Activated CD8-positive, alpha-beta T cell treated with anti-CD3 and anti-CD28 coated beads, Interleukin-2, amount 10 ng/mL, durations not matched to agents 7 days and 5 days (primary cell): ENCODE measurements at places on chromosomes 3 and 15. TPM values are rescaled to one million over a fixed set of nuclear protein-coding genes. Genes with fewer than 3 reads are reported as not detected.

Gene SLC22A13
- total RNA-seq, result 1.0 TPM

Gene GABPB1
- 33.5 TPM for total RNA-seq

Gene PIAS1
- 40.6 TPM for total RNA-seq

DNA sequence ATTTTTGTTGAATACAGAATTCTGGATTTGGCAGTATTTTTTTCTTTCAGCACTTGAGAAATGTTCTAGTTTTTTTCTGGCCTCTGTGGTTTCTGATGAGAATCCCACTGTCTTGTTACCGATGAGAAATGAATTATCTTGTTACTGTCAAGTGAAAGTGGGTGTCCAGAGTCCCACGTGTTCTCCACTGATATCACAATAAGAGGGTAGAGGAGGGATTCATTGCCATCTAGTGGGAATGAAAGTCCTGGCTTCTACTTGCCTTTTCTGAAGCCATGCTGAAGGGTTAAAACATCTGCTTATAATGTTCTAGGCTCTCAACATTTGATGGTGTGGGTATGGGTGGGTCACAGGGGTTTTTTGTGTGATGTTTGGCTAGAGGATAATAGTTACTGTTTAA lies 66.1 kb downstream of the SEC22A start:
- no peak for DNase-seq
- no peaks in the 10 kb centered on the region for H3K27me3 ChIP-seq
- peaks cover 17% of the 10 kb centered on the region for H3K36me3 ChIP-seq
- H3K4me3 ChIP-seq, result no peak overlapping the region

- no peak for DNase-seq
- peaks cover 33% of the 10 kb centered on the region for H3K4me1 ChIP-seq
- no peak overlapping the region for H3K27ac ChIP-seq
- no peaks in the 10 kb centered on the region for H3K27me3 ChIP-seq
Observed at GRCh38 chr15:31446546-31446945, 119.9 kb downstream of the KLF13 start.

Gene ROBO2
- not detected for total RNA-seq

Gene SNTN
- not detected for total RNA-seq

Gene RPUSD2
- 14.1 TPM for total RNA-seq

- H3K4me3 ChIP-seq, result no peak overlapping the region
- no peak overlapping the region for H3K27ac ChIP-seq
- no peaks in the 10 kb centered on the region for H3K36me3 ChIP-seq
- no peaks in the 10 kb centered on the region for H3K27me3 ChIP-seq
- no peaks in the 10 kb centered on the region for H3K4me1 ChIP-seq
Observed at GRCh38 chr3:29397406-29397805, 116.5 kb downstream of the RBMS3 start.

- H3K27ac ChIP-seq, result peak overlapping the region; percentile 76
- no peaks in the 10 kb centered on the region for H3K27me3 ChIP-seq
- H3K4me3 ChIP-seq, result no peak overlapping the region
- DNase-seq, result no peak
- no peaks in the 10 kb centered on the region for H3K36me3 ChIP-seq
Observed at GRCh38 chr3:128326051-128326823, 140.5 kb downstream of the DNAJB8 start.

Gene CSPG4
- not detected for total RNA-seq

Gene ZNF770
- total RNA-seq, result 34.0 TPM

GRCh38 chr15:27027229-27027628 lies 56.2 kb downstream of the GABRG3 start:
- H3K27ac ChIP-seq, result no peak overlapping the region
- DNase-seq, result no peak
- H3K4me3 ChIP-seq, result no peak overlapping the region
- no peaks in the 10 kb centered on the region for H3K36me3 ChIP-seq
- no peaks in the 10 kb centered on the region for H3K27me3 ChIP-seq
- H3K4me1 ChIP-seq, result no peaks in the 10 kb centered on the region

Gene VIPR1
- 9.1 TPM for total RNA-seq

DNA sequence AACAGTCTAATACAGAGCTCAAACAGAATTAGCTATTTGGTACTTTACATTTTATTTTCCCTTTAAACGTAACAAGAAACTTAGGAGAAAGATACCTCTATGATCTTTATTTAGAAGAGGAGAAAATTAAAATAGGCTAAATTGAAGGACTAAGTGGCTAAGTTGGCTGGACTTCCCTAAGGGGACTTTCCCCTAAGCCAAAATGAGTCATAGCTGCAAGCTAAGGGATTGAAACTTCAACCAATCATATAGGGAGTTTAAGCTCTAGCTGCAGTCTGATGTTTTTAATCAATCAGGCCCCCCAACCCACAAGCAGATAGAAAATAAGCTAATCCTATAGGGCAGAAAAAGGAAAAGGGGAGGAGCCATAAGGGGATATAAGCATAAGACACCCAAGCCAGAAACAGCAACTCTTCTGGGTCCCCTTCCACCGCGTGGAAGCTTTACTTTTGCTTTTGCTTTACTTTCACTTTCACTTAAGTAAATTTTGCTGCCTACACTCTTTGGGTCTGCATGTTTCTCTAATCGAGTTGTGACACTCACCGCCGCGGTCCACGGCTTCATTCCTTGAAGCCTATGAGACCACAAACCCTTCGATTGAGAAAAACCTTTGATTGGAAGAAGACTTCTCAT lies 1108.5 kb upstream of the EPHA6 start:
- no peaks in the 10 kb centered on the region for H3K27me3 ChIP-seq
- H3K4me1 ChIP-seq, result peaks cover 2% of the 10 kb centered on the region
- no peak overlapping the region for H3K27ac ChIP-seq

Gene DAZL
- not detected for total RNA-seq

Gene WDR93
- total RNA-seq, result not detected

Gene FSIP1
- total RNA-seq, result 1.0 TPM

Gene MORC1
- total RNA-seq, result not detected

- no peaks in the 10 kb centered on the region for H3K36me3 ChIP-seq
- peak; percentile 35 for DNase-seq
- peaks cover 10% of the 10 kb centered on the region for H3K4me1 ChIP-seq
- H3K27me3 ChIP-seq, result peaks cover 27% of the 10 kb centered on the region
Observed at GRCh38 chr15:67366904-67367303, 112.3 kb downstream of the IQCH start.

Gene RETNLB
- total RNA-seq, result not detected

DNA sequence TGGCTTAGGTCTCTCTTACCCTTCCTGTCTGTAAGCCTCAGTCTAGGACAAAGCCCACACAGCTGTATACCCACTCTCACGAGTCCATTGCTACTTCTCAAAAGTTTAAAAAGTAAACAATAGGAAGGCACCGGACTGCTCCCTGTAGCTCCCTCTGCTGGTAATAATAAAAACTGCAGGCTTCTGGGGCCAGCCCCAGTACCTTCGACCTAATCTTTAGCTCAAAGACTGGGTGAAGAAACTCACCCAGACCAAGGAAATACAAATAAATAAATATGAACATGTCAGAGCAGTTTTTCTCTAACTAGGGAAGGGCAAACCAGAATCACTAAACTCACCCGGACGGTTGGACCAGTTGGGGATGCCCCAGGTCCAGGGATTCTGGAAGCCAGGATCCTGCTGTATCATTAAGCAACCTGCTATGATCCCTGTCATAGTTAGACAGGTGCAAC lies 5.0 kb downstream of the FAM219B start:
- DNase-seq, result peak; percentile 76
- no peak overlapping the region for H3K4me3 ChIP-seq
- H3K27me3 ChIP-seq, result no peaks in the 10 kb centered on the region
- peaks cover 48% of the 10 kb centered on the region for H3K4me1 ChIP-seq

GRCh38 chr15:63791228-63791627 lies 42.5 kb downstream of the HERC1 start:
- H3K36me3 ChIP-seq, result peaks cover 10% of the 10 kb centered on the region
- peaks cover 16% of the 10 kb centered on the region for H3K4me1 ChIP-seq
- no peak for DNase-seq
- no peaks in the 10 kb centered on the region for H3K27me3 ChIP-seq
- H3K27ac ChIP-seq, result no peak overlapping the region
- no peak overlapping the region for H3K4me3 ChIP-seq

Gene FBXO40
- not detected for total RNA-seq

Gene SERPINI2
- total RNA-seq, result not detected

Gene CYFIP1
- total RNA-seq, result 8.8 TPM

Gene CHRNA5
- total RNA-seq, result 2.7 TPM

Gene PRR23A
- not detected for total RNA-seq

DNA sequence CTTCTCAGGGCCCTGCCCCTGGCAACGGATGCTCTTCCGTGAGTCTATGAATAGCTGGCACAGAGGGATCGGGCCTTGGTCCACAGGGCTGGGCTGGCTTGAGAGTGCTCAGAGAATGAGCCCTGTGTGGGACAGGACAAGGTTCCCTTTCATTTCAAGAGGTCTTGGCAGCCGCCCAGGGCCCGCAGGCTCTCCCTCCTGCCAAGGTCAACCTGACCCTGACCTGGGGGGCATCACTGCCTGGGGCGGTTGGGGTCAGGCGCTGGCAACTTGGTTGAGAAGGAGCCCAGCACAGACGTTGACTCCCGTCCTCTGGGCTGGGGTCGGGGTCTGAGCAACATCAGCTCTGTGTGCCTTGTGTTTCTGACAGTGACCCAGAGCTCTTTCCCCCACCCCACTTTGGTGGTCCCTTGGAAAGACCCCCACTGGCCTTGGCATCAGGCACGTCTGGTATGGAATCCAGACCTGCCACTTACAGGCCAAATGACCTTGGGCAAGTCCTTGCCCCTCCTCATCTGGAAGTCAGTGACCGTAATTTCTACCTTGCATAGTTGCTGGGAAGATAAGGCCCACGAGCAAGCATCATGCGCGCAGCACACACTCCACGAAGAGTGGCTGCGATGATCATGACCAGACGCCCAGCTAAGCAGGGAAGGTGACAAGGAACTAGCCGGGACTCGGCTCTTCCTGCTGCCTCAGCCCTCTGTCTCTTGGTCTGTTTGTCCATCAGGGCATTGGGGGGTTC lies 36.4 kb downstream of the EPHB3 start:
- peaks cover 25% of the 10 kb centered on the region for H3K27me3 ChIP-seq
- no peaks in the 10 kb centered on the region for H3K36me3 ChIP-seq
- no peak overlapping the region for H3K4me3 ChIP-seq
- DNase-seq, result no peak

Gene SKOR1
- total RNA-seq, result 0.21 TPM

DNA sequence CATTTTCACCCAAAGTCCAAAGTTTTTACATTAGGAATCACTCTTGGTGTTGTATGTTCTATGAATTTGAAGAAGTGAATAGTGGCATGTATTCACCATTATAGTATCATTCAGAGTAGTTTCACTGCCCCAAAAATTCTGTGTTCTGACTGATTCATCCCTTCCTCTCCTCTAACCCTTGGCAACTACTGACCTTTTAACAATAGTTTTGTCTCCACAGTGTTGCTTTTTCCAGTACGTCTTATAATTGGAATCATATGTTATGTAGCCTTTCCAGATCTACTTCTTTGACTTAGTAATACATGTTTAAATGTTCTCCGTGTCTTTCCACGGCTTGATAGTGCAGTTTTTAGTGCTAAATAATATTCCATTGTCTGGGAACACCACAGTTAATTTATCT lies 379.0 kb upstream of the SGO1 start:
- H3K27ac ChIP-seq, result no peak overlapping the region
- H3K4me1 ChIP-seq, result no peaks in the 10 kb centered on the region
- no peak for DNase-seq
- no peaks in the 10 kb centered on the region for H3K36me3 ChIP-seq
- H3K4me3 ChIP-seq, result no peak overlapping the region
- H3K27me3 ChIP-seq, result no peaks in the 10 kb centered on the region

DNA sequence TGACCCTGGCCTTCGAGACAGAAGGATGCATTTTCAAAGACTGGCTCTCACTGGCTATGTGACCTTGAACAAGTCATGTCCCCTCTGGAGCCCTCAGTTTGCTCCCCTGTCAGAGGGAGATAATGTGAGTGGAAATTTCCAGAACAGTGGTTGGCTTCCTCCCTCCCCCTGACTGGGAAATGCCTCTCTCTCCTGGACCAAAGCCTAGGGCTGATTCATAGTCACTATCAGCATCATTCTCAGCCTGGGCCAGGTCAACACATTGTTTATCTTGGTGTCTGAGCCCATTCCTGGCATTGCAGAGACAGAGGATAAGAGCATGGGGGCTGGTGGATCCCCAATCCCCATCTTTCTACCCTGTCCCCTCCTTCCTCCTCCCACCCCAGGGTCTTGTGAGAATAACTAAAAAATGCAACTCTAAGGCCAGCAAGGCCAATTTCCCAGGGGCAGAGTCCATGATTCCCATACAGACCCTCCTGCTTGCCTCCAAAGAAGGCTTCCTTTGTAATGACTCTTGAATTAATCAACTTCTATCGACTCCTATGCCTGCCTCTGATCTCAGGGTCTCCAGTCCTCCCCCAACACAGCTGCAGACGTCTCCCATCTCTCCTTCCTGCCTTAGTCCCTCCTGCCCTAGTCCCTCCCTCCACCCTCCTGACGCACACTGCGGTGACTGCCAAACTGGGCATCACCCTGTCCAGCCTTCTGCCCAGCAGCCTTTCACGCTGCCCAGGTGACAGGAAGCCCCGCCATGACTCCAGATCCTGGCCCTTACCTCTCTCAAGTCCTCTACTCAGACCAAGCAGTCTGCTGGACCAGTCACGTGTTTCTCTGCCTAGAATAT lies 35.4 kb upstream of the CORO2B start:
- no peak overlapping the region for H3K4me3 ChIP-seq
- H3K27me3 ChIP-seq, result peaks cover 41% of the 10 kb centered on the region
- no peaks in the 10 kb centered on the region for H3K4me1 ChIP-seq

Gene SEMA3G
- 0.21 TPM for total RNA-seq

GRCh38 chr15:71651750-71652186 lies 158.6 kb upstream of the NR2E3 start:
- H3K4me3 ChIP-seq, result no peak overlapping the region
- no peaks in the 10 kb centered on the region for H3K4me1 ChIP-seq
- peaks cover 12% of the 10 kb centered on the region for H3K27me3 ChIP-seq
- H3K36me3 ChIP-seq, result no peaks in the 10 kb centered on the region

- no peaks in the 10 kb centered on the region for H3K36me3 ChIP-seq
- H3K27me3 ChIP-seq, result peaks cover 12% of the 10 kb centered on the region
- no peaks in the 10 kb centered on the region for H3K4me1 ChIP-seq
- no peak for DNase-seq
- H3K4me3 ChIP-seq, result no peak overlapping the region
Observed at GRCh38 chr3:13473020-13473419, 7.1 kb upstream of the HDAC11 start.

Gene PCSK6
- 0.76 TPM for total RNA-seq

GRCh38 chr3:180548050-180548449 lies 53.9 kb upstream of the TTC14 start:
- H3K27me3 ChIP-seq, result no peaks in the 10 kb centered on the region
- no peaks in the 10 kb centered on the region for H3K36me3 ChIP-seq
- no peaks in the 10 kb centered on the region for H3K4me1 ChIP-seq
- DNase-seq, result no peak
- H3K4me3 ChIP-seq, result no peak overlapping the region

- H3K27me3 ChIP-seq, result no peaks in the 10 kb centered on the region
- no peak overlapping the region for H3K27ac ChIP-seq
- no peak for DNase-seq
- H3K4me3 ChIP-seq, result no peak overlapping the region
Observed at GRCh38 chr3:102826636-102827035, 391.8 kb downstream of the ZPLD1 start.

Gene SLC28A2
- total RNA-seq, result not detected

DNA sequence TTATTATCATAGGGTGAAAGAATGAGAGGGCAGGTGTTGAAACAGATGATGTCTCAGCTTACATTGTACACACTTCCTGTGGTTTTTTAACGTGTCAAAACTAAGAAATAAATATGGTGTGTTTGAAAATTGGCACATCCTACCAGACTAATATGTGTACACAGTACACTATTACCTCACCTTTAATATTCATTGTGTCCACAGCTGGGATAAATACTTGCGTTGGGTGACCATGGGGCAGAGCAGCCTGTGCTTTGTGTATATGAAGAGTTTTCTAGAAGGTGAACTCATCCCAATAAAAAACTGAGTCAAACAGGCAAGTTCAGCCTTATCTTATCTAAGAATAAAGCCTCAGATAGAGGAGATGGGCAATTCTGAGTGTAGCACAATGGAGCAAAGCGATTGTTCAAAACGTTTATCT lies 17.3 kb downstream of the SUCNR1 start:
- H3K4me1 ChIP-seq, result peaks cover 28% of the 10 kb centered on the region
- no peaks in the 10 kb centered on the region for H3K27me3 ChIP-seq
- DNase-seq, result no peak
- no peak overlapping the region for H3K4me3 ChIP-seq
- H3K36me3 ChIP-seq, result peaks cover 10% of the 10 kb centered on the region

Gene NAA80
- total RNA-seq, result 28.5 TPM
